ENCODE measurements at places on chromosomes 3 and 15.

- no peak for DNase-seq
These were observed 155.0 kb downstream of the EPHA3 start for GRCh38 chr3:89262309-89262929.

GRCh38 chr3:117748131-117748530, 1038.6 kb downstream of the TUSC7 start:
- no peak for DNase-seq

DNA sequence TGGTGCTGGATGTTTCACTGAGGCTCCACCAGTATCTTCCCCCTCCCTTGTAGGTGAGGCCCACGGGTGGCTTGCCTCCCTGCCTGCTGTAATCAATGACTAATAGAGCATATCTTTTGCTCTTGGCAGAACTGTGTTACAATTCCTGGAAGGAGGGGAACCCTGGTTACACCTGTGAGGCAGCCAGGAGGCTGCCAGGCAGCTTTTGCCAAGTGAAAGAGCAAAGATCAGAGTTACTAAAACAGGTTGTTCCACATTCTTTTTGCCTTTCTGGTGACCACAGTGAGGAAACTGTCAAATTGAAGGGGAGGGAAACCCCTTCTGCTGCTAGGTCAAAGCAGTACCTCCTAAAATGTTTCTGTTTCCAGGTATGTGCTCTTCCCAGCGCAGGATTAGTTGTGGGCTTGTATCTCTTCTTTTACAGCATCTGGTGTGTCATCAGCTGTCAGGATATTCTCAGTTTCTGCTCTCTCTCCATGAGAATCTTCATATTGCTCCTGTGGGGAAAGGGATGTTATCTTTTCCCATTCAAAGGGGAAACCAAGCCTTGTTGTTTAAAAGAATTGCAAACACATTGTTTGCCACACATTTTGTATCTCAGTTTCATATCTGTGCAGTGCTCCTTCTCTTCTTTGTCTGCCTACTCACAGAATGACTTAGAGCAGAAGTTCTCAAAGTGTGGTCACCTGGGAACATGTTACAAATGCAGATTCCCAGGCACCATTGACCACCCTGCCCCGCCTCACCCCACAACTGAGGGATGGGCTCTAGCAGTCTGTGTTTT, 137.4 kb upstream of the UMPS start:
- DNase-seq, result no peak

- DNase-seq, result no peak
These were observed at the start of gene LCTL for GRCh38 chr15:66565741-66566144. LCTL (minus strand) TSS chr15:66565998; CDS start chr15:66565365, 633 bp downstream.

DNA sequence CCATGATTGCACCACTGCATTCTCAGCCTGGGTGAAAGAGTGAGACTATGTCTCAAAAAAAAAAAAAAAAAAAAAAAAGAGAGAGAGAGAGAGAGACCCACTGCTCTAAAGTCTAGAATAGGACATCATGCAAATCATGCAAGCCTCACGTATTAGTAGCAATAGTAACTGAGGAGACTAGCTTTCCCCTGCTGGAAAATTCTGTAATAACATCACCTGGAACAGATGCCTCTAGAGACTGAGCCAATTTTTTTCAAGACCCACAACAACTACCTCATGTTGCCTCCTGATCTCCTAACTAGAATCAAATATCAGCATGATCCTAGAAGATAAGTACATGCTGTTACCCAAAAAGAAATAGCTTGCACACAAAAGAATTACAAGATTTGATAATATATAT, 461.9 kb downstream of the AGBL1 start:
- DNase-seq, result no peak

DNA sequence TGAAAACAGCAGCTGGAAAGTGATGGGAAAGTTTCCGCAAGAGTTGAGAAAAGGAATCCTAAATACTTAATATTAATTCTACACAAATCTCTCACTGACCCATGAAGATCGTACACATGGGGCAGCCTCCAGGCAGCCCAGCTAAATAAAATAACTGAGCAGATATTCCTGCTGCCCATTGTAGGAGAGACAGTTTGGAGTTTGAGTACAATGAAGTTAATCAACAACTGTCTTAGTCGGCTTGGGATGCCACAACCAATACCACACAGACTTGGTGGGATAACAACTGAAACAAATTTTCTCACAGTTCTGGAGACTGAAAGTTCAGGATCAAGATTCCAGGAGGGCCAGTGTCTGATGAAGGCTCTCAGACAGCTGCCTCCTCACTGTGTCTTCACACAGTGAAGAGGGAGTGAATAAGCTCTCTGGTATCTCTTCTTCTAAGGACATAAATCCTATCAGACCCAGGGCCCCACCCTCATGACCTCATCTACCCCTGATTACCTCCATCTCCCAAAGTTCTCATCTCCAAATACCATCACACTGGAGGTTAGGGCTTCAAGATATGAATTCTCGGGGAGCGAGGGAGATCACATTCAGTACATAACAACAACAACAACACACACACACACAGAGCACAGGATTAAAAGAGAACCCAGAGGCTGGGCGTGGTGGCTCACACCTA, 9.7 kb downstream of the TRPM7 start:
- no peak for DNase-seq

GRCh38 chr3:190968616-190969015, 106.1 kb upstream of the GMNC start:
- no peak for DNase-seq

DNA sequence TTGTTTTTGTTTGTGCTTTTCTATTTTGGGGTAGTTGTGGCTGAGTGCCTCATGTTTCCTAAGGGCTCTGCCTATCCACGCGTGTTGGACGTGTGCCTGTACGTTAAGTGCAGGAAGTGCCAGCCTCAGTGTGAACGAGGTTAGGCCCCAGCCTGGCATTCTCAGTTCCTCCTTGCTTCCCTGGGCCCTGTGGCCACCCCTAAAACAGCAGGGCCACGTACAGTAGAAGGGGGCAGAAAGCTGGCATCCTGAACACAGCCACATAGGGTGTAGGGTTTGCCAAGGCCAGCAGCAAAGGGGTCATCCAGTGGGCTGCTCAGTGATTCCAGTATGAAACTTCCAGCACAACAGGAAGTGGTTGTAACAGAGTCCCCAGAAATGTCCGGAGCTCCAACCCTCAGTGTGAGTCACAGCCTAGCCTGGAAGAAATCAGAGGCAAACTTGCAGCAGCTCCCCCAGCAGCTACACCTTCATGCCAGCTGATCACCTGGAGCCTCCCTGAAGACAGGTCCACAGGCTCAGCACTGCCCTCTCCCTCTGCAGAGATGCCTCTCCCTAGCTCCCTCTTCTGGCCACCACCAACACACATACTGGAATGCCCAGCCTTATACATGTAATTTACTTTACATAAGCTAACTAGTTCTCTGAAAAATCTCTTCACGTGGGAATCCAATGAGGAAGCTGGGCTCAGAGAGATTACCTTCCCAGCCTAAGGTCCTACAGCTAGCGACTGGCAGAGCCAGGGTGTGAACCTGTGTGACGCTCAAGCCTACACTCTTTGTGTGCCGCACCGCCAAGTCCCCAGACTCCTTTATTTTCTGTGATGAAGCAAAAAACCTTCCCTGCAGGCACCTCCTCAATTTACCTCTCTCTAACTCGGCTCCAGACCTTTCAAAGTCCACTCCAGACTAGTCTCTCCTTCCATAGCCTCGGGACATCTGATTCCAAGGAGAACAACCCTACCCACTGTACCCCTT, 26.6 kb downstream of the ILDR1 start:
- DNase-seq, result no peak

DNA sequence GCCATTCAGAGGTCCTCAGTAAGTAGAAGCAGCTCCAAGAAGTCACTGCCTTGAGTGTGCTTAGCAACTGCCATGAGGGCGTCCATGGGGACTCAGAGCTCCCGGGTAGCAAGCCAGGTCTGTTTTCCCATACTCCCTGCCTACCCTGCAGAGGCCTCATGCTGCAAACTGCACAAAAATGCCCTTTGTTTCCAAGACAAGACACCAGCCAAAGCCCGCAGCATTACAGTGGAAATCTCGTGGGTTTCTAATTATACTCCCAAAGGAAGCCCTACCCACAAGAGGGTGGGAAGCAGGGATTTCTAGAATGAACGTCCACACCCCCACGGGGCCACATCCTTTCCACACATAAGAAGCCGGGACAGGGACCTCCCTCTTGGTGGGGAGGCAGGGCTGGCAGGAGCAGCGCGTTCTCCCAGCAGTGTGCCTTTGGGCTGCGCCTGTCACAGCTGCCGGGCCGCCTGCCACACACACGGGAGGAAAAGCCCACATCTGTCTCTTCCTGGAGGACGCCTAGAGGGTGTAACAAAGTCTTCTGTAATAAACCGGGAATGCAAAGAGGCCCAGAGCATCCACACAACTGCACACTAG, 31.1 kb downstream of the FAM174B start:
- peak; percentile 81 for DNase-seq

- DNase-seq, result no peak
These were observed 23.4 kb downstream of the NCBP2 start for GRCh38 chr3:196918968-196919367.

GRCh38 chr3:22569570-22569969, 633.6 kb upstream of the UBE2E2 start:
- no peak for DNase-seq

- no peak for DNase-seq
These were observed 100.2 kb downstream of the GHSR start for GRCh38 chr3:172347895-172348679.

DNA sequence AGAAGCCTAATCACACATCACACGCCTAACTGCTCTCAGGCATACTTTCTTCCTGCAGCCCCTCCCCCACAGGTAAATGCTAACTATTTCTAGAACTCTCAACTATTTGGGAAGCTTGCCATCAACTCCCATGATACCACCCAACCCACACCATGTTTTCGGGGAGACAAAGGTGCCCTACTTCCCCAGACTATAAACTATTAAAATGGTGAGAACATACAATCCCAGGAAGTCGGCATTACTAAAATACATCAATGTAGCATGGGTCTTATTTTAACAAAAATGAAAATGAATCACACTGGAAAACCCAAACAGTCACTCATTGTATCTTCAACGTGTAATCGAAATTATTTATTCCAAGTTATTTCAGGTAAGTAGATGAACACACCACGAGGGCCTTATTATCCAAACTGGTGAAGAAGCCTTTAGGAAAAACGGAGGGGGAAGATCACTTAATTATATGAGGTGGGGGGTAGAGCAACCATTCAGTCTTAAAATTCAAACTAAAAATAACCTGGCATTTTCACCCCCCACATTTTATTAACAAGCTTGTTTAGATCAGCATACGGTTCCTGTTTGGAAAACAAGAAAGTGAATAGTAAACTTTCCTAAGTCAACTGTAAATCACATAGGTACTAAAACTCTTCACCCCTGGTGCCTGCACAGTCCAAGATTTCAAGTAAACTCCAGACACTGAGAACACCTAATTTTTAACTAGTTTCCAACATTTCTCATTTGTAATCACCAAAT, 1.9 kb downstream of the TBL1XR1 start:
- peak; percentile 2 for DNase-seq

DNA sequence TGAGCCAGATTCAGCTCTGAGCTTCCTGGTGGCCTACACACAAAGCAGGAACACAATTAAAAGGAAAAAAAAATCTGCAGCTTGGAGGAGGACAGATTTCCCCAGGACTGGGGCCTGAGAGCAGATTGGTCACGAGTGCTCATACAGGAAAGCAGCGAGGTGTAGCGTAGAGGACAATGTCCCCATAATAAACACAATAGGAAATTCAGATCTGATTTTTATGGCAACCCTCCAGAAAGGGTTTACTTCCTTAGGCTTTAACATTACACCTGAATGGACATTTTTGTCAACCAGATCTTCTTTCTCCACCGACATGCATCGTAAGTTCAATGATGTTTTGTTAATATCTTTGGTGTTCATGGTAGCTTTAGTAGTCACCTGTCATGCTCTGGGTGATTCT, 23.3 kb downstream of the SLC6A20 start:
- DNase-seq, result no peak

DNA sequence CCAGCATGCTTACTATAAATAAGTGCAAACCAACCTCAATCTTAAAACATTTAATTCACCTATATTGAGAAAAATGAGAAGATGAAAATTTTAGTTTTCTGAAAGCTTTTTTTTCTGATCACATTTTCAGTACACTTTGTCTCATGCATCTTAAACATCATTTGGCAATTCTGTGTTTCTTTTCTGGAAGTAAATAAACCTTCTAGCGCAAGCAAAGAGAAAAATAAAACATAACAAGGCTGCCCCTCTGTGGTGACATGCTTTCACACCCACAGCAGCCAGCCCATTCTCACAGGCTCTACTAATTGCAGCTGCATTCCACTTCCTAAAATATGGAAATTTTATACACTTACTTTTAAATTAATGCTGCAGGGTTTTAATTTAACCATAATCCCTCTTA, 90.1 kb downstream of the NEK10 start:
- peak; percentile 1 for DNase-seq

- DNase-seq, result no peak
These were observed 15.8 kb downstream of the CHD2 start for GRCh38 chr15:92915766-92916435.
